ENCODE measurements at places on chromosomes 12 and 14.
A peak's percentile ranks its signal among the peaks of the same experiment; 100 is the strongest.

- DNase-seq: no peak
Measured at GRCh38 chr12:11059784-11060183, 2.3 kb downstream of the TAS2R46 start.

DNA sequence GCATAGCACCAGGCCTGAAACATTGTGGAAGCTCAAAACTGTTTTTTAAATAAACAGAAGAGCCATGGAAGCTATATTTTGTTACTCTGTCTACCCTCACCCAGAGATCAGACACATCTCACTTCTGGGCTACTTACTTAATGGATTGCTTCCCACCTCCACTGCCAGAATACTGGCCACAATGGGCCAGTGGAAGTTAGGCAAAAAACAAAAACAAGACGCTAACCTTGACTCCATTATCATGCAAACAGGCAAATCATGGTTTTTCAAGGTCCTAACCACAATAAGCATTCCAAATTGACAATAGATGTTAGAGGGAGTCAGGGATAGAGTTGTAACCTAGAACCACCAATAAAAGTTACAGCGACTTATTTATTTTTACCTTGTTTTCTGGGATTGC, 52.7 kb upstream of the PTCSC3 start:
- no peak for DNase-seq

- peak; percentile 77 for DNase-seq
Measured at GRCh38 chr12:75722714-75723200, 211.3 kb upstream of the KRR1 start.

DNA sequence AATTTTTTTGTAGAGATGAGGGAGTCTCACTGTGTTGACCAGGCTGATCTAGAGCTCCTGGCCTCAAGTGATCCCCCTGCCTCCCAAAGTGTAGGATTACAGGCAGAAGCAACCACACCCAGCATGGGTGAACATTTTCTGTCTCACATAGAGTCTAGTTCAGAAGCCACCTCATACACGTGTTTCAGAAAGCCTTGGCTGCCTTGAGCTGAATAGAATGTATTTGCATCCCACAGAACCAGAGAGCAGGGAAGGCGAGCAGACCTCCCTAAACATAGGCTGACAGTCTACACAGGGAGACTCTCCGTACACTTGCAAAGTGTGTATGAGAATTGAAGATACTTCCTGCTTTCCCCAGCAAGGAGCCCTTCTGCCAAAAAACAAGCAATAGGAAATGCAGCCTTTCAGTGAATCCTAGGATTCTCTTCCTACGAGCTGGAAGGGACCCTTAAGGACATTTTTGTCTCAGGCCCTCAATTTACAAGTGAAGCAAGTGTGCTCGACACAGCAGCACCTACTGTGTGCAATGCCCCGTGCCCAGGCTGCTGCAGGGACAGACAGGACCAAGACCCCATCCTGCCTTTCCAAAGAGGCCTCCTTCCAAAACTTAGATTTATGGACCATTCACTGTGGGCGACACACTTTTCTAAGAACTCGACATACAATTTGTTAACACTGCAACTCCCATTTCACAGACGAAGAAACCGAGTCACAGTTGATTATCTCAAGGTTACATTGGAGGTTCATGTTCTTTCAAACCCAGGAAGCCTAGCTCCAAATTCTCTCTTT, 11.2 kb downstream of the NUAK1 start:
- DNase-seq: no peak

DNA sequence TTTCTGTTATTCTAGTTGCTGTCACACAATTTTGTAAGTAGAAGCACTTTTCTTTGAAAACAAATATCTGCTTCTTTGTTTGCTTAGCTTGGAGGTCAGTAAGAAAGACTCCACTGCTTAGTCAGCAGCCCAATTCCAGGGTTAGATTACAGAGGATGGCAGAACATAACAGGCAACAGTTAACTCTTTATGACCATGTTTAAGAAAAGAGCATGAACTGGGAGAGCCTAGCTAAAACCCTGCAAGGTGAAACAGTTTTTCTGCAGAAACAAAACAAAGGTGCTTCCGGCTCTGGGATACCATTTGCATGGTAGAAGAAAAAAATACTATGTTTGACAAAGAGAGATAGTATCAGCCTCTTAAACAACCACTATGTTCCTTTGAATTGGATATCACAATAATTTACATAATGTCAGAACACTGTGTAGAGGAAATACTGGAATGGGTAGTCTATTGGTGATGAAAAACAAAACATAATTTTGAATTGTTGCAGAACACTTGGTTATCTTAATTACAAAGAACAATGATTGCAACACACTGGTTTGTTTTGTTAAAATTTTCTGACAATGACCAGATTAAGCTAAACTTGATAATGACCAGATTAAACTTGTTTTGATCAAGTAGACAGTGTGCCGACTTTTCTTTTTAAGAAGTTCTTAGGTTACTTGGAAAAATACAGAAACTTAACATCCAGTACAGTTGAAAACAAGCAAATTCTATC, 22.4 kb upstream of the PPM1H start:
- DNase-seq: no peak

- DNase-seq: no peak
Measured at GRCh38 chr14:20615996-20616395, 24.8 kb upstream of the RNASE12 start.

- DNase-seq: no peak
Measured at GRCh38 chr14:64722842-64723447, 18.7 kb downstream of the PLEKHG3 start.

- DNase-seq: no peak
Measured at GRCh38 chr14:72948481-72949138, 22.3 kb downstream of the DCAF4 start.

- DNase-seq: peak; percentile 17
Measured at GRCh38 chr12:126747530-126748149, 1519.3 kb upstream of the TMEM132C start.

GRCh38 chr12:90120627-90121026, 412.0 kb upstream of the ATP2B1 start:
- DNase-seq: no peak

- DNase-seq: no peak
Measured at GRCh38 chr12:47811072-47811396, 8.7 kb downstream of the HDAC7 start.

- no peak for DNase-seq
Measured at GRCh38 chr12:67676624-67677023, 28.1 kb downstream of the DYRK2 start.

DNA sequence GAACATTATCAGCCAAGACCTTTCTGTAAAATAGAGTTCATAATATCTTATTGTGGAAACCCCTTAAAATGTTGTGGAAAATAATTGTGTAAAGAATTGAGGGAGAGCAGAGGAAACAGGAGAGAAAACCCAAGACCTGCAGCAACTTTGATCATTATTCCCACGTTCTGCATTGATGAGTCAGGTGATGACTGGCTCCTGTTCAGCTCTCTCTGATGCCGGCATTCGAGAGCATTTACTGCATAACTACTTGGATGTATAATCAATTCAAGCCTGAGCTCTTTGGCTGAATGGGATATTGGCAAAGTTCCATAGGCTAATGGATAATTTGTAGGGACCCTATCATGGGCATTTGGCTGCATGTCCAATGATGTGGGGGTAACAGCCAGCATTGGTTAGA, 176.3 kb upstream of the ARID2 start:
- DNase-seq: no peak

DNA sequence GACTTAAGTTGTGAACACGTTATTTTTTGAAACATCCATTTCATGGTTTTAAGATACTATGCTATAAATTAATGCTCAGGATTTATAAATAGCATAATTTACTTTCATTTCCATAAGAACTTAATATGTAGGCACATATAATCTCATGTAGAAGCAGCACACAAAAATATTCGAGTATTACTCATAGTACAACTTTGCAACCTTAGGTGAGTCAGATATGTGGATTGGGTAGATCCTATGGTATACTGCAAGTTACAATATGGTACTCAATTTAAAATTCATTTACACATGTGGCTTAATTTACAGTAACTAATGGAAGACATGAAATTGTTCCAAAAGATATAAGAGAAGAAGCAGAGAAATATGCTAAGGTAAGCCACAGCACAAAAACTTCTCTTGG, 26.0 kb downstream of the PSMA3 start:
- DNase-seq: peak; percentile 11

- peak; percentile 7 for DNase-seq
Measured at GRCh38 chr12:24561882-24562770, 386.8 kb downstream of the BCAT1 start.

- no peak for DNase-seq
Measured at GRCh38 chr12:21183721-21184275, 52.8 kb downstream of the SLCO1B1 start.

GRCh38 chr14:99675951-99676350, 8.1 kb upstream of the CYP46A1 start:
- no peak for DNase-seq

- no peak for DNase-seq
Measured at GRCh38 chr14:101193106-101193844, 289.8 kb upstream of the RTL1 start.

- peak; percentile 56 for DNase-seq
Measured at GRCh38 chr12:98532687-98533304, 17.4 kb downstream of the TMPO start.

DNA sequence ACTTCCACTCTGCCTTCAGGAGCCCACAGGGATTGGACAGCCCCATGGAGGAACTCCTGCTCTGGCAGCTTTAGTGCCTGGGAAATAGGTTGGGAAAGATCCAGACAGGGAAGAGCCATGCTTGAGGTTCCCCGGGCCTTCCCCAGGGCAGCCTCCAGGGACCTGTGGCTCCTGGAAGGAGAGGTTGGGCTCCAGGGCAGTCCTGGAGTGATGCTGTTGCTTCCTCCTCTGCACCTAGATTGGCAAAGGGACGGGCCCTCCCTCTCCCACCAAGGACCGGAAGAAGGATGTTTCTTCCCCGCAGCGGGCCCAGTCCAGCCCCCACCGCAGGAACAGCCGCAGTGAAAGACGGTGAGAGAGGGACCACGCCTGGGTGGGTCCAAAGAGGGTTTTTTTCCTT, 16.5 kb downstream of the VASH1 start:
- DNase-seq: no peak

- DNase-seq: no peak
Measured at GRCh38 chr14:99809859-99810558, 16.8 kb downstream of the EML1 start.

GRCh38 chr12:121209221-121209620, 708 bp upstream of the P2RX4 start:
- no peak for DNase-seq

GRCh38 chr14:52051871-52052270, 17.0 kb downstream of the NID2 start:
- DNase-seq: no peak

GRCh38 chr12:32918890-32919801, 22.6 kb upstream of the PKP2 start:
- no peak for DNase-seq

GRCh38 chr12:44077294-44077693, 241.4 kb downstream of the TMEM117 start:
- no peak for DNase-seq

GRCh38 chr12:57389033-57389432, 41.8 kb downstream of the R3HDM2 start:
- peak; percentile 92 for DNase-seq

DNA sequence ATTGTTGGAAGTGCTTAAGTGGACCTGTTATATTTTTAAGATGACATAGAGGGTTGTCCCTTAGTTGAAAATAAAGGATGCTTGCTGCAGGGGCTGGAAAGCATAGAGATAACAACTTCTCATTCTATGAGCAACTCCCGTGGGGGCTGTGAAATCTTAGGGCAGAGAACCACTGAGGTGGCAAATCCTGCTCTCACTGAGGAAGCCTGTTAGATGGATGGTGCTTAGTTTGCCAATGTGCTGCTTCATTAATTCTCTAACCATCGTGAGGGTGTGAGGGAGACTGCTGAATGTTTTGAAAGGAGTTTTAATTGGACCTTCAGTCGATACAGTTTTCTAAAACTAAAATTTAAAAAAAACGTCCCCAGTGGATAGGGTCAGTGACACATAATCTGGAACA, 46.5 kb downstream of the PTPRO start:
- DNase-seq: no peak

DNA sequence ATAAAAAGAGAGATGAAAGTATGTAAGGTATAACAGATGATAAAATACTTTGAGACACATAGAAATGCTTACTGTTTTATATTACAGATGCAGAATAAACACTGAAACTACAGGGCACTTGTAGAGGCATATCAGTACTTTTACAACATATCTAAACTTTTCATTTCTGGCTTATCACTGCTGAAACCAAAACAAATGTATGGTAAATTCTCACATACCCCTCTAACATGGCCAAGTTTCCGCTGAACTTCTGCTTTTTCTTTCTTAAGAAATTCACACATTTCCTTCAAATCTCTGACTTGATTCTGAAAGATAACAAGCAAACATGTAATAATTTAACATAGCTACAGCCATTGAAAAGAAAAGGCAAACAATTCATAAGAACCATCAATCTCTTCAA, 33.3 kb upstream of the C12orf50 start:
- no peak for DNase-seq
